Natural killer cell treated with Interleukin-12 subunit alpha and Interleukin-12 subunit beta and Interleukin-15 and Interleukin-18, amount 100 ng/mL, for 72 hours (primary cell): ENCODE measurements at places on chromosomes 4 and X.

GRCh38 chr4:61468024-61468720 lies 268.0 kb downstream of the ADGRL3 start:
- no peak for DNase-seq

DNA sequence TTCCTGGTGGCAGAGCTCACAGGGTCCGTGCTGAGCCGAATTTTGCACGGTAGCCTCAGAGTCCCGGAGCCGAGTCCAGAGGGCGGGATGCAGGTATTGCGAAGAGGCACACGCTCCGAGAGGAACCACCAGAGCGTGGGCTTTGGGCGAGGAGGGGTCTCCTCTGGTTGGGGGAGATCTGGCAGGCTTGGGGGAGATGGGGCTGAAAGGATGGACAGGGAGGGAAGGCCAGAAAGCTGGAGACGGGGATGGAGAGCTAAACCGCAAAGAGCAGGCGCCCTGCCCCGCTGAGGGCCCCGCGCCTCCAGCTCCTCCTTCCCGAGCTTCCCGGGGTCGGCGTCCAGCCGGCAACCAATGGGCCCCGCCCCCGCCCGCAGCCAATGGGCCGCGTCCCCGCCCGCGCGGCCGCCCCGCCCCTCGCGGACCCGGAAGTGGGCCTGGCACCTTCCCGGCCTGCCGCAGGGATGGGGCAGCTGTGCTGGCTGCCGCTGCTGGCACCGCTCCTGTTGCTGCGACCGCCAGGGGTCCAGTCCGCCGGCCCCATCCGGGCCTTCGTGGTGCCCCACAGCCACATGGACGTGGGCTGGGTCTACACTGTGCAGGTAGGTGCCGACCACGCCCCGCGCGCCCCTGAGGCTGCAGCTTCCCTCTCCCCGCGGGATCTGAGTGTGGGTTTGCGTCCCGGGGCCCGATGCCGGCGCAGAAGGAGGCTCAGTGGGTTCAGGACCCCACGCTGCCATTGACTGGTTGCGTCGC lies at the start of gene MAN2B2:
Gene MAN2B2, plus strand, starts transcription at position 443 of the 756 bp plus-strand sequence. Its CDS starts 22 bp downstream, at position 465.
- peak; percentile 90 for DNase-seq

GRCh38 chrX:19740744-19741143 lies 146.7 kb downstream of the SH3KBP1 start:
- no peak for DNase-seq

GRCh38 chr4:152935631-152936445 lies at the start of gene FHDC1:
FHDC1 (plus strand) TSS chr4:152936323; CDS start chr4:152943058, 6,735 bp downstream.
- no peak for DNase-seq

DNA sequence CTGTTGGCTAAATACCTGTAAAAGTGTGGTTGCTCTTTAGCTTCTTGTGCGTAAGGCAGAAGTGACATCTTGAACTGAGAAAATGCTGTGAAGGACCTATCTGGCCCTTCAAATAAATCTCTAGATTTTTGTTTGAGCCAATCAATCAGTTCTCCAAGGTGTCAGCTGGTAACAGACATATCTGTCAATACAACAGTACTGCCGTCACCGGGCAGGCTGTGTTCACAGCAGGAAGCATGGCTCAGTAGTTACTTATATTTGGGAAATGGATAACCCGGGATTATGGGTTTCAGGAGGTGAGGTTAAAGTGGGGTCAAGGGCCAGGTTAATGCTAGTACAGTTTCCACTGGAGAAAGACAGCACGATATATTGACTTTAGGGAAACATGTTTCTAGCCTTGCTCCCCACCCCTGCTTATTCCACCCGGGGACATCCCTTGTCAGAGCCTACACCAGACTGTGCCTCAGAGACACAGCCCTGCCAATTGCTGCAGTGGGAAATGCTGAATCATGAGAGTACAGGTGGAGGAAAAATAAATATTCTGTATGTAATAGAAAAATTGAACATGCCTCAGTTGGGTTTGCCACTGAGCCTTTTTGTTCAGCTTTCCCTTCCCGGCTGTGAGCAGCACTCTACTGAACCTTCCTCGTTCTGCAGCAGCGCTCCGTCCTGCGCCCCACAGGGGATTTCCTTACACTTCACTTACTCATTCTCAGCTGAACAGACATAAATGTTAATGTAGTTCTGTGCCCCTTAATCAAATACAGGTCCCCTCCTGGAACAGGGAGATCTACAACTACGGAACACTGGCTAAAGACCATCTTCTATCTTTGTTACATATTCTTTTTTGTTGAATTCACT lies 121.1 kb downstream of the MGST2 start:
- DNase-seq: no peak

DNA sequence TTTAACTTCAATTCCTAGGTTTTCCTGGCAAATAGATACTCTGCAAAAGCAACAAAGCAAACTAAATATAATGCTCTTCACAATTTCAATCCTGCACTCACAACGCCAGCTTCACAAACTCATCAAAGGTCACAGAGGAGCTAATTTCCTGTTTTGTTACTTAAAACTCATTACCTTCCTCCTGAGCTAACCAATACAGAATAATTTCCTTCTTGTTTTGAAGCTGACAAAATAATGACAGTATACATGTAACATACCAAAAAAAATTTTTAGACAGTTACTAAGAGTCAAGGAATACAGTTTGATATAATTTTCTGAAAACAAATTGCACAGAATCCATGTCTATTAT lies 17.9 kb downstream of the CNOT6L start:
- DNase-seq: no peak

DNA sequence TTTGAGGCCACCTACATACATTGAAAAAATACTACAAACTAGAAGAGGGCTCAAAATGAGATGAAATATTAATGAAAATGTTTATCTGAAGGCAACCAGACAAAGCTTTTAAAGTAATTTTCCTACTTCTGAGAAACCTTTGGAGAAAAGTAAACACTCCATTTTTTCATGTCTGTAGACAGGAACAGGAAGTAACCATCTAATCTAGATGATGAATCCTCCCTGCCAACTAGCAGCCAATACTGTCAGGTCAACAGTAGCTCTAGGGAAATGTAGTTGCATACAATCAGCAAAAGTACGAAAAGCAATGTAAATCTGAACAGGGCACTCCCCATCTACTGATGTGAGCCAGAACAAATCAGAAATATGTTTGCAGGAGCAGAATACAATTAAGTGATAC lies 49.0 kb downstream of the AMMECR1 start:
- no peak for DNase-seq

DNA sequence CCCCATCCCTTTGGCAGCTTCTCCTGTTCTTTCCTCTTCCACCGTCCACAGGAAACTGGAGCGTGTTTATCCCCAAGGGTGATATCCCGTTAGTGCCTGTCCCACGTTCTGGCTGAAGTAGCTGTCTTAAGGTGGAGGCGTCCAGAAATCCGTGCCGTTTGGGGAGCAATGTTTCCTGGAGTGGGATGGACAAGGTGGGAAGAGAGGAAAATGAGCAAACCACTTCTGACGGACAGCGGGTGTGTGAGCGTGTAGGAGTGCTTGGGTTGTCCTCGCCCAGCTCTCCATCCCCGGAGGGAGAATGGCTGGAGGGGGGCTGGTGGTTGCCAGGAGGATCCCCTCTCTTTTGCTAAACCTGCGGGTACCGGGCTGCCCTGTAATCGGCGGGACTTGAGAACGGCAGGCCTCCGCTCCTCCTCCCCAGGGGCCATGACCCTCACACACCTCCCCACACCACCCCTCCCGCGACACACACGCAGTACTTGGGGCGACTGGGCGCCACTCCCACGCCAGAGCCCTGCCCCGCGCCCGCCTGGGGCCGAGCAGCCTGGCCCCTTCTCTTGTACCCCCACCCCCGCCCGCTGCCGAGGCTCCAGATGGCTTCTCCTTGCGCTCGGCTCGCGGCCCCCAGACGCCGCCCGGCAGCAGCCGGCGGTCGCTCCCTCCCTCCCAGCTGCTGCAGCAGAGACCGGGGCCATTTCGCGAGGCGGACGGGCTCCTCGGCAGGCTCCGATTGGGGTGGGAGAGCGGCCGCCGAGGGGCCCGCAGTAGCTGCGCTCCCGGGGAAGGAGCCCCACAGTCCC lies 13.9 kb upstream of the PRDM8 start:
- peak; percentile 68 for DNase-seq

- no peak for DNase-seq
Observed at GRCh38 chr4:79650794-79651431, 242.9 kb upstream of the GK2 start.

DNA sequence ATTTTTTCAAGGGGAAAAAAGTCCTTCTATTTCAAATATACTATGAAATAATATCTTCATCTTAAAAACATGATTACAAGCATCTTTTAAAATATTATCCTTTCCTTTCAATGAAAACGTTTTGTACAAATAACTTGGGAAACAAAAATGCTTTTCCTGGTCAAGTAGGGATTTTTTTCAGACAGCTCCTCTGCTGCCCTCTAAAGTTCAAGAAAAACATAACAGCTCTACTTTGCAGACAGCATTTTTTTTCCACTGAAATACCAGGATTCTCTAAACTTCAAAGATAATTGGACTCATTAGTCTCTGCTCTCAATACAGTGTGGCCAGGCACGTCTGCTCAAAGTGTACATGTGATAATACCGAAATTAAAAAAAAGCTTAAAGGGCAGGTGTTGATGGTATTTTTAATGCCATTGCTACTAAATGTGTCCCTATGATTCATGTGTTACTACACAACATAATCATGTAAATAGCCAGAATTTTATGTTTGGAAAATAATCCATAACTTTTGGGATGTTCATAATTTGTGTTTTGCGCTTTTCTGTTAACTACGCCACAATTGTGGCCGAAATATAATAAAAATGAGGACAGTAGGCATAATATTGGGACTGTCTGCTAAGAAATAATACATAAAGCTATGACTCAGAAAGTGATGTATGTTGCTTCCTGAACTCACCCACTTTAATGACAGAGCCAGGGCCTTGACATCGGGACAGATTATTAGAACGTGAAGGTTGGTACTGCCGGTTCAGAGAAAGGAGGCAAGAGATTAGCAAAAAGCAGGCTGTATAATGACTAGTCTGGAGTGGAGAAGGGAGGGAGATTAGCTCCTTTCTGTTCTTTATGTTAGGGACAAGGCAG lies 478.9 kb downstream of the KCNIP4 start:
- no peak for DNase-seq

DNA sequence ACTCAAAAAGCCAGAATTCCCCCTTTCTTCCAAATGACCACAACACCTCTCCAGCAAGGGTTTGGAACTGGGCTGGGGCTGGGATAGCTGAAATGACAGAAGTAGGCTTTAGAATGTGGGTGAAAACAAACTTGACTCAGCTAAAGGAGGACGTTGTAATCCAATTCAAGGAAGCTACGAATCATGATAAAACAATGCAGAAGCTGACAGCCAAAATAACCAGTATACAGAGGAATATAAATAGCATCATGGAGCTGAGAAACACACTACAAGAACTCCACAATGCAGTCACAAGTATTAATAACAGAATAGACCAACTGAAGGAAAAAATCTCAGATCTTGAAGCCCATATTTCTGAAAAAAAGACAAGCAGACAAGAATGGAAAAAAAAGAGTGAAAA lies 95.8 kb upstream of the TET2 start:
- no peak for DNase-seq

DNA sequence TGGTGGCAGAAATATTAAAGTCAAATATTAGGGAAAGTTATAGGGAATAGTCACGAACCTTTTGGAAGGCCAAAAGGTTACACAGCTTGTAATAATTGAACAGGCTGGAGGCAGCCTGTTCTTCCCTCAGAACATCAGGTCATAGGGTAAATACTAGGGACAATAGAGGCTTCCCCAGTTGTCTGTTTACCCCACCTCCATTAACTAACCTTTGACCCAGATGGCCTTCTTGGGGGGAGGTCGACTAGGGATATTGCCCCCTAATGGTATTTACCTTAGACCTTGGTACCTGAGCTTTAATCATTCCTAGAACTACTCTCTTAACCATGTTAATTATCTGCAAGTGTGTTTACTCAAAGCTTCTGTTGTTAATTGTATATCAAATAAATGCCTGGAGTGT lies 26.0 kb downstream of the C4orf17 start:
- DNase-seq: no peak

GRCh38 chrX:34879886-34880285 lies 62.7 kb upstream of the FAM47B start:
- DNase-seq: no peak

- DNase-seq: no peak
Observed at GRCh38 chrX:128309311-128309710, 257.1 kb upstream of the ACTRT1 start.

- DNase-seq: no peak
Observed at GRCh38 chrX:36957425-36958328, 50.5 kb upstream of the FAM47C start.

DNA sequence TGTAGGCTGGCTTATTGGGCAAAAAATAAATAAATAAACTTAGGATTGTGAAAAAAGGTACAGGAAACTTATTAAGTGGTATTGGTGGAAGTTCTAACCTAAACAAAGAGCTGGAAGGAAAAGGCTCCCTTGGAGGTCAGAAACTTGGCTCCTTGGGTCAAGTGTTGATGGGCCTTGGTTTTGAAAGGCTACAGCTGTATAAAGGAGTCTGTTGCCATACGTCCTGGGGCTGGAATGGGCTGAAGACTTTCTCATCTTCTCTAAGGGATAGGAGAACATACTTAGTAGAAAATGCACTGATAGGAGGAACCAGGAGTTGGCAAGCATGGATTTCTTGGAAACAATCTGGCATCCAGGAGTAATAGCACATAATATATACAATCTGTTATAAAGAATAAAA lies 56.6 kb downstream of the PDLIM5 start:
- DNase-seq: no peak

DNA sequence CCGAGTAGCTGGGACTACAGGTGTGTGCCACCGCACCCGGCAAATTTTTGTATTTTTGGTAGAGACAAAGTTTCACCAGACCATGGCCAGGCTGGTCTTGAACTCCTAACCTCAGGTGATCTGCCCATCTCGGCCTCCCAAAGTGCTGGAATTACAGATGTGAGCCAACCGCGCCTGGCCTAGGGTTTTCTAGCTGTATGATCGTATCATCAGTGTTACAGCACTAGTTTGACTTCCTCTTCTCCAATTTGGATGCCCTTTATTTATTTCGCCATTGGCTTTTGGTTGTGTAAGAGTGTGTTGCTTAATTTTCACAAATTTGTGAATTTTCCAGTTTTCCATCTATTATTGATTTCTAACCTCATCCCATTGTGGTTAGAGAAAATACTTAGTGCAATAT lies 5.2 kb downstream of the TKTL1 start:
- DNase-seq: no peak

- no peak for DNase-seq
Observed at GRCh38 chrX:66023385-66024091, 16.3 kb downstream of the VSIG4 start.

- DNase-seq: no peak
Observed at GRCh38 chrX:68252664-68253063, 180.6 kb downstream of the OPHN1 start.

DNA sequence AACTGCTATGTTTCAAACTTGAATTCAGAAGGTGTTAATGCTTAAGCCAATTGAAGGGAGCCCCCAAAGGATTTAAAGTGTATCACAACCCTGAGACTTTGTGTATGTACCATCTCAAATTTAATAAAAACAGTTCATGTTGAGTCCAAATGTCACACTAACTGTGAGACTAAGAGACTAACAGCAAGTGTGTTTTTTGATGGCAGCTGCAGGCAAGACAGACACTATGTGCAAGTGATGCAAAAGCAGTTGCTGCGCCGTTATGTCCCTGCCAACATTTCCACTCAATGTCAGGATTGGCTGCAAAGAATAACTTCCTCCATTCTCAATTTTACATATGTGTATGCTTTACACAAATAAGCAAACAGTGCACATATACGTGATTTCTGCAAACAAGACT lies 594.6 kb downstream of the IL15 start:
- DNase-seq: no peak
